GM23338 (cell line): ENCODE measurements at places on chromosomes 6 and 20. TPM values are rescaled to one million over a fixed set of nuclear protein-coding genes. Genes with fewer than 3 reads are reported as not detected.

DNA sequence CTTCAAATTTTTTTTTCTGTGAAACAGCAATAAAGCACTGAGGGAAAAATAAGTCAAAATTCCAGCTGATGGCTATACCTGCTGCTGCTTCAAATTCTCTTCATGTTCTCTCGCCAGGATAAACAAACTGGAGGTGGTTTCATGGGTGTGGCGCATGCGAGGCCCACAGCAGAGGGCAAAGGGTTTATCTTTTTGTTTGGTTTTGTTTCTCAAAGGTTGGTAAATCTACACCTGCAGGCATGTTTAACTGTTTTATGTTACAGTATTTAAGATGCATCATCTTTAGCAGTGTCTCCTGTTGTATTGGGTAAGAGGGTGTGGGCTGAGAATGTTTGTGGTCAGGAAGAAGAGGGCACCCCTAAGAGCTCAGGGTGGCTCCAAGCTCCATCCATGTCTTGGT is 342.2 kb downstream of the CDH26 start:
- no peak for DNase-seq

- DNase-seq: no peak
These were observed 18.4 kb downstream of the EYA4 start for GRCh38 chr6:133259561-133259960.

Gene TREML1
- total RNA-seq: not detected in 2 replicates

- DNase-seq: no peak
These were observed 14.2 kb upstream of the TBC1D7 start for GRCh38 chr6:13342414-13343019.

DNA sequence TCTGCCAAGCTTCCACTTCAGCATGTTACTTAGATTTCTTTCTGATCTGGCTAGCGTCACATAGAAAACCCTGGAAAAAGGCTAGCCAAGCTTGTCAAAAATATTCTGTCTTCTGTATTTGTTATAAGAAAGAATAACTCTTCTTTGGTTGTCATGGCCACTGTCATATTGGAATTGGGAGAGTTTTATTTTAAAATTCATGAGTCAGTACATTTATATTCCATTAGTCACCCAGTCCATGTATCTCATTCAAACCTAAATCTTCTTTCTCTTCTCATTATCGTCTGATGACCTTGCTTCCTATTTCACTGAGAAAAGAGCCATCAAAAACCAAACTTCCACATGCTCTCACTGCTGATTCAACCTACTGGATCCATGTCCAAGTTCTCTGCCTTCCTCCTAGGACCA is 65.7 kb downstream of the EPM2A start:
- DNase-seq: no peak

Gene SCRT2
- total RNA-seq: 0.31 and 0.35 TPM in 2 replicates
